ENCODE measurements at places on chromosomes 13 and 19.

DNA sequence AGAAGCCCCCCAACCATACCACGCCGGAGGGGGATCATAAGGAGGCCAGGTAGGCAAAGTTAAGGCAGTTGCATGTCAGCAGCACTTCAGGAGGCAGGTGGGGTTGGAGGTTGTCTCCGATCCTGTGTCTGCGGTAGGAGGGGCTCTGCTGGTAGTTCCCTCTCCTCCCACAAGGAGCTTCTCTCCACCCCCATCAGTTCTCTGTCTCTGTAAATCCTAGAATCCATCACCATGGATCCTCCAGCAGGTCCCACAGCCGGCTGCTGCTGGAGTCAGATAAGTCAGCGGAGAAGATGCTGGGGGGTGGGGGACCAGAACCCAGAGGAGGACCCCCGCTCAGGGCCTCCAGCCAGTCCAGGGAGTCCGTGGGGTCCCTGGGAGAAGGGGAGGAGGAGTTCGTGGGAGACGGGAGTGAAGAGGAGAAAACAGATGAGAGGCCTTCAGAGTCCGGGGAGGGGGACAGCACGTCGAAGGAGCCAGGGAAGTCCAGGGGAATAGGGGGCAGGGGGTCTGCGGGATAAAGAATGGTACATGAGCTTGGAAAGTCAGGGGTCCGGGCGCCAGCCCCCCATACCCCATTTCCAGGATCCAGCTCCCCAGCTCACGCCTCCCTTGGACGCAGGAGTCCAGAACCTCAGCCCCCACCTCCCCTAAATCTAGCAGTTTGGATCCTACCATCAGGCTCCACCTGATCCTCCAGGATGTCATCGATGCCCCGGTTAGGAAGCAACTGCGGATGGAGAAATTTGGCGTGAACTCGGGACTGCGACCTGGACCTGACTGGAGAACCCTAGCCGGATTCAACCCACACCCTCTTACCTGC is 6.3 kb downstream of the MAMSTR start:
- DNase-seq = no peak

DNA sequence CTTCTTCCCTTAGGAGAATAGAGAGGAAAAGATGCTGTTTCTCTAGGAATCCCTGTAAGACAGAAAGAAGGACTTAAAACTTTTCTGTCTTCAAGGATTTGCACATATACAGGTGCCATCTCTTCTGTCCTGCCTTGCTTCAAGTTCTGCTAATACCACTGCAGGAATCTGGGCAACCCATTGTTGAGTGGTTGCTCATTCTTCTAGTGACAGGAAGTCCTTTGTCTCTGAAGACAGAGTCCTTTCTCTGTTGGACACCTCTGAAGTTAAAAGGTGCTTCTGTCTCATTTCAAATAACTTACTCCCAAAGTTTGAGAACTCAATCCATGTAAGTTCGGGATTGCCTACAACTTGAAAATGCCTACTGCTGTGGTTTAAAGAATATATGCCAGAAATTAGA is 114.4 kb upstream of the TMTC4 start:
- DNase-seq = no peak

- no peak for DNase-seq
These were observed 8.2 kb upstream of the SERTM1 start for GRCh38 chr13:36665630-36666029.

DNA sequence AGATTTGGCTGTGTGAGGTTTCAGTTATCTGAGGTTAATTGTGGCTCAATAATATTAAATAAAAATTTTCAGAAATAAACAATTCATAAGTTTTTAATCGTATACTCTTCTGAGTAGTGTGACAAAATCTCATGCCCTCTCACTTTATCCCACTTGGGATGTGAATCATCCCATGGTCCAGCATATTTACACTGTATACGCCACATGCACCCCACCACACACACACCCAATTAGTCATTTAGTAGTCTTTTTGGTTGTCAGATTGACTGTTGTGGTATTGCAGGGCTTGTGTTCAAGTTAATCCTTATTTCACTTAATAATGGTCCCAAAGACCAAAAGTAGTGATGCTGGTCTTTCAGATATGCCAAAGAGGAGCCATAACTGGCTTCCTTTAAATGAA is 66.4 kb upstream of the PCDH9 start:
- no peak for DNase-seq

DNA sequence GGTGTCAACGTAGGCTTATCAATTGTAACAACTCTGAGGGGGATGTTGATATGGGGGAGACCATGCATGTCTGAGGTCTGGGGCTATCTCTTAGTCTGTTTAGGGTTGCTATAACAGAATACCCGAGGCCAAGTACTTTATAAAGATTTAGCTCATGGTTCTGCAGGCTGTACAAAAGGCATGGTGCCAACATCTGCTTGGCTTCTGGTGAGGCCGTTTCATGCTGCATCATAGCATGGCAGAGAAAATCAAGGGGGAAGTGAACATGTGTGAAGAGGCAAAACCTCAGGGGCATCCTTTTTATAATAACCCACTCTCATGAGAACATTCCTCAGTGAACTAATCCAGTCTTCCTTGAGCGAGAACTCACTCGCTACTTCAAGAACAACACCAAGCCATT is 353.8 kb downstream of the ENOX1 start:
- DNase-seq = no peak

- no peak for DNase-seq
These were observed 29.2 kb downstream of the EFNB2 start for GRCh38 chr13:106506286-106506685.

DNA sequence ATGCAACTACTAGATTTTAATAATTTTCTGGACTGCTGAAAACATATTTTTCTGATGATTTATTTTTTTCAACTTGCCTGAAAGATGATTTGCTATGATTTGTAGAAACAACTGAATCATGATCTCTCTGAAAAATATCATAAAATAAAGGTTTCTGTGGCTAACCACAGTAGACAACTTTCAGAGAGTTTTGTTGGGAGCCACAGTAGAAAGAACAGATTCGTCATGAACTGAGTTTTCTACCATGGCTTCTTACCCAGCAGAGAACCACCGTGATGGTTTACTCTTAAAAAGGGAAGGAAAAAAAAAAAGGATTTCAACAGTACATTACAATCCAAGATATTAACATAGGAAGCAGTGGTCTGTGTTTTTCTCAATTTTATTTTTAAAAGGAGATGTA is 18.0 kb downstream of the ZAR1L start:
- no peak for DNase-seq

DNA sequence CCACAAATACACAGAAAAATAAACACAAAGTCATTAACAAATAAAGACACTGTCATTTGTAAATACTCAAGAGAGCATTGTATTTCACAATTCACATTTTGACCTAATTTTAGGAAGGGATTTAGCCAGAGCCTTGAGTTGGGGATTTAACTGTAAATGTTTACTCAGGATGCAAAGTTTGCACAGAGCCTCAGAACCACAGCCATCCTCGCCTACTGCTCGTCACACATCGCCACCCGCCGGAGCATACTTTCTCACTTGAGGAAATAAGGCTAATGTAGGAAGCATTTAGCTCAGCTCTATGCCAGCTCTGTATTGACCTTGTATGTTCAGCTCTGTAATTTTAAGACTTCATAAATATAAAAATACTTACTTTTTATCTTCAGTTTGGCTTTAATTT is 442.7 kb downstream of the OXGR1 start:
- no peak for DNase-seq

Measured in endothelial cell of umbilical vein (primary cell).